ENCODE measurements at places on chromosomes 12 and 14.

GRCh38 chr12:68530965-68531364 is 79.7 kb upstream of the RAP1B start:
- no peak for DNase-seq

DNA sequence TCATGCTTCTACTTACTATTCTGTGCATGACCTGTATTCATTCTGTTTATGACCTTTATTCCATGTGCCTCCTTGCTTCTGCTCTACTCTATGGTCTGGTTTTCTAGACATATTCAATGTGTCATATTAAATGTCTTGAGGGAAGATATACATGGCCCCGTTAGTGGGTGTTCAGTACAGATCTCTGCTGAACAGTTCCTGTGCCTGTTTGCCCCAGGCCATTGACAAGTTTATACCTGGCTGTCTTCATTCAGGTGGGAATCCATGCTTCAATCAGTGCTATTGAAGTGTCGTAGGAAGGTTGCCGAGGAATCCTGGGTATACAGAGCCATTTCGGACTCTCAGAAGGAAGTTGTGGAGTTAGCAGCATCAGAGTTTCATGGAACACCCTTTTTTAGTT is 7.4 kb upstream of the PPFIBP1 start:
- no peak for DNase-seq

GRCh38 chr12:130068741-130069140 is 93.5 kb upstream of the FZD10 start:
- DNase-seq, result no peak

DNA sequence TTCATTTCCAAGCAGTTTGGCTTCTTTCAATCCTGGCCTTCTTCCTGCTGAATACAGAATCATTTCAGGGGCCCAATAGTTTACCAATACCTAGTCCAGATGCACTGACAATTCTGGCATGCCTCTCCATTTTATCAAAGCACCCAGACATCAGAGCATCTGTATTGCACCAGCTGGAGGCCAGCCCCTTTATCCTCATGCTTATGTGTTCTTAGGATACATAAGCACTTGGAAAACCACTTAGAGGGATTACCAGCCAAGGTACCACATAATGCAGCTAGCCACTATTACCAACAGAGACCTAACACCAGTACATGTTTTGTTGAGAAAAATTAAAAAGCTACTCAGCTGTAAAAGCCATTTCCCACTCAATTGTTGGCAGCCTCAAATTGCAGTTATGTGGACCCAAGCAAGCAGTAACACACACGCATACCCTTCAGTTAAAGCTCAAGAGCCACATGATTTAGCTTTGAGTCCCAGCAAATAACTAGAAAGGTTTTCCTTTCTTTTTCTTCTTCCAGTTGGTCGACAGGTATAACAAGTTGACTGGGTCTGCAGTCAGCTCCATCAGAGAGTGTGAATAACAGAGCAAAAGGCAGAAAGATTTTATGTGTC is 263.8 kb downstream of the DIO2 start:
- no peak for DNase-seq

- DNase-seq, result no peak
Observed at GRCh38 chr14:36315159-36315853, 5.1 kb downstream of the MBIP start.

DNA sequence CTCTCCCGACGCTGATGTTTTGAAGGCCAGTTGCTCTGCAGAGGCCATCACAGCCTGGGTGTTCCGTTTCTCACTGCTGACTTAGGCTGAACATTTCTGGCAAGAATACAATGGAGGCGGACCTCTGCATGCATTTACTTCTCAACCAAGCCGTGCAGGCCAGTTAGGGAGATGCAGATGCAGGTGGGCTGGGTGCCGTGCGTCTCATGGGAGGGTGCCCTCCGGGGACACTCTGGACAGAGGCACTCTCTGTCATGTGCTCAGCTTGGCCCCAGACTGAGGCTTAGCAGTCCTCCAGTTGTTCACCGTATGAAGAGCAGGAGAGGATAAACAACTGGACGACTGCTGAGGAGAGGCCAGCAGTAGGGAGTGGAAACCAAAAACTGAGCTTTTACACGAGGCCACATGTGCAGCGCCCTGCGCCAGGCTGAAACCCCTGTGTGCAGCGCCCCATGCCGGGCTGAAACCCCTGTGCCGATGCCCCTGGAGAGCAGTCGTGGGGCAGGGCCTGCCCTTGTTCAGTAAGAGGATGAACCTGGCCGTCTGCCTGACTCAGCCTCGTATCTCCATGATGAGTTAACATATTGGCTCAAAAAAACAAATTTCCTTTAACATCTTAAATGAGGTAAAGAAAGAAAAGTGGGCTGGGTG is 32.3 kb downstream of the DDX51 start:
- no peak for DNase-seq

DNA sequence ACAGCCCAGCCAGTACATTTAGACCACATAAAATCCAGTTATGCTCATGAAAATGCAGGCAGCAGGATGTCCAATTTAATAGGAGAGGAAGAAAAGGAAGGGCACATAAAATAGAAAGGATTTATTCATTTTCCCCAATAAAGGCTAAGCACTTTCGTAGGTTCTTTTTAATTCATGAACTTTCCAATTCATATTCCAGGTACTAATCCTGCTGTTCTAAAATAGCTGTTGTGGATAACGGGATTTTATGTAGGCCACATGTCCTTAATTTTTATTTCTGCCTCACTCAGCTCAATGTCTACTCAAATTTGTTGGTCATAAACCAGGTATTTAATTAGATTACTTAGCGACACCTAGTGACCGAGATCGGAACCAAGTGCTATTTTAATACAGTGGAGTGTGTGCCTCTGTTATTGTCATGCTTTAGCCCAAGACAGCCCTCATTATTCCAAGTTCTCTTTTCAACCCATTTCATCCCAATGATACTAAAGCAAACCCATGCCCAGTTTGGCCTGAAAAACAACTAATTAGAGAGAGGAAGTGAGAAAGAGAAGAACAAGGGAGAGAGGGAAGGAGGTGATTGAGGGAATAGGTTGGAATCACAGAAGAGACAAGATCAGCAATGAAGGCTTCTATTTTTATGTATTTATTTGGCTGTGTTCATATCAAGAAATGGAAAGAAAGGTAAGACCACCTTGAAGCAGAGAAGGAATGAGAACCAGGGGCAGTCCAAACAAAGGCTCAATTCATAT is 45.9 kb upstream of the IFNG-AS1 start:
- DNase-seq, result peak; percentile 46

DNA sequence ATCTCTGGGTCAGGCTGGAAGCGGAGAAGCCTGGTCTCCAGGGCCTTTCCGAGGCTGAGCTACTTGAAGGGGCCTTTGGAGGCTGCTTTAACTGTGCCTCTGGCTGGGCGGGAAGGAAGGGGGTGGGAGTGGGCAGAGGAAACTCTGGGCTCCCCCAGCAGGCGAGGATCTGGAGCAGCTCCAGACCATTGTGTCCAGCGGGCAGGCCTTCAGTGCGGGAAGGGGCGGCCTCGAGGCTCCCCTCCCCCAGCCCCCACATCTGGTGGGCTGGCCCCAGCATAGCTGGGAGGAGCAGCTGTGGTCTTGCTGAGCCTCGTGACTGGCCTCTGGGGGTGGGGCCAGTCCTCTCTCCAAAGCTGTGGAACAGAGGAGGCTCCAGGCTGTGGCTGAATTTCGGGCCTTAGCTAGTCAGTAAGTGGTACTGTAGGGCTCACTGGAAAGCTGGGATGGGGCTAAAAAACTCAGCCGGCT is 3.4 kb downstream of the TAMALIN start:
- DNase-seq, result no peak

GRCh38 chr14:37150414-37150813 is 22.0 kb downstream of the SLC25A21 start:
- DNase-seq, result no peak

- DNase-seq, result no peak
Observed at GRCh38 chr12:31837913-31838312, 109.1 kb upstream of the AMN1 start.

DNA sequence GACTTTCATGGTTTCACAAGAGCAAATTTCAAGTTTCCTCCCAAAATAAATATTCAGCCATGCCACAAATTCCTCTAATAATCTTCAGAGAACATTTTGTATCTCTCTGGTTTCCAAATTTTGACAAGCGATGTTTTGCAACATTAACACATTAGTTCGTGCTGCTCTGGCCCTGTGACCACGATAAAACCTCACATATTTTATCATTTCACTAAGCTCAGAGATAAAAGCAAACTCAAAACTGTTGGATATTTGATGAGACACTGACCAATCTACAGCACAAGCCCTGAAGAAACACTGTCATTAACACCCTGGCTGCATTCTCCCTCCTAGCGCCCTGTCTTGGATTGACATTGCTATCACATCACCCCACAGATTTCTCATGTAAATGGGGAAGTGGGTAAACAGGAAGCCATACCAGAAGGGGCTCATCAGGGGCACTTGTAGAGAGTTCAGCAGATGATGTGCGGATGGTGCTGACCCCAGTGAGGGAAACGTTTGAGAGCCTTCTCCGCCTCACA is 264.3 kb downstream of the PRKD1 start:
- no peak for DNase-seq

- DNase-seq, result no peak
Observed at GRCh38 chr12:57603815-57604453, 690 bp upstream of the DTX3 start.

DNA sequence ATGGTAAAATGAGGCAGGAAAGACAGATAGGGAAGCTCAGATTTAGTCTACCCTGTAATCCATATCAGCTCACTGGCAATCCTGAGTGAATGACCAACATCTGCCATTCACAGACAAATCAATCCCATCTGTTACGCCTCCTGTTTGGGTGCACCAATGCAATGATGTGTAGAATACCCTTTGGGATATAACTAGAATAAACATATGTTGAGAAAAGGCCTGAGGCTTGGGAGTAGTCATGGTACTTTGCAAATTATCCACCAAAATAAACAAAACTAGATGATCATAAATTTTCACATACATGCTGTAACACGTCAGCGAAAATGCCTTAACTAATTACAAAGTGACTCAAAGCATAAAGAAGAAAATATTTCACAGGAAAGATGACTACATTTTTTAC is 78.8 kb downstream of the KCNC2 start:
- DNase-seq, result no peak

GRCh38 chr12:16118586-16118985 is 158.9 kb downstream of the SLC15A5 start:
- DNase-seq, result no peak

GRCh38 chr14:101444116-101444515 is 117.2 kb upstream of the DIO3 start:
- DNase-seq, result no peak

- no peak for DNase-seq
Observed at GRCh38 chr14:73465823-73466532, 7.6 kb upstream of the NUMB start.

DNA sequence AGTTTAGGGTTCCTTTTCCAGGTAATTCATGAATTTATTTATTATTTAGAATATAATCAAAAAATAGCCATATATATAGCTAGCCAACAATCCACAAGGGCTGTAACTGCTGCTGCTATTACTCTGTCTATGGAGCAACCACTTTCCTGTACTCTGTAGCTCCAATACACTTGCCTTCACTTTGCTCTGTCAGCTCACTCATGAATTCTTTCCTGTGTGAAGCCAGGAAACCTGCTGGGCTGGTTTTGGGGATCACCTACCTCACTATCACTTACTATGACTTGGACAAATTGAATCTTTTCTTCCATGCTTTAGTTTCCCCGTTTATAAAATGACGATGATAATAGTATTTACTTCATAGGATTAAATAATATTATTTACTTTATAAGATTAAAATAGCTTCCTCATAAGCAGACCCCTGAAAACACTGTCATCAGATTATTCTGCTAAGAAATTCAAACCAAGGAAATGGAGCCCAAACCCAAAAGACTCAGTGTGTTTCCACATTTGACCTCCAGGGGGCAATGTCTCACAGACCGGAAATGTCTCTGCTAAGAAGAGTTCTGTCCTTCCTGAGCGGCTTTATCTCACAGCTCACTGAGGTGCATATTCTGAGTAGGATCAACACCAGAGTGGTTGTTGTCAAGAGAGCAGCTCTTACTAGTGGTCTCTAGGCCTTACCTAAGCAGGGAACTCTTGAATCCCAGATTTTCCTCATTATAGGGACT is 457.1 kb downstream of the DAD1 start:
- DNase-seq, result no peak

- no peak for DNase-seq
Observed at GRCh38 chr12:1576410-1577241, 17.8 kb downstream of the FBXL14 start.

- no peak for DNase-seq
Observed at GRCh38 chr14:41549821-41550607, 56.7 kb upstream of the LRFN5 start.

- no peak for DNase-seq
Observed at GRCh38 chr14:62003701-62004100, 241.5 kb downstream of the SNAPC1 start.

DNA sequence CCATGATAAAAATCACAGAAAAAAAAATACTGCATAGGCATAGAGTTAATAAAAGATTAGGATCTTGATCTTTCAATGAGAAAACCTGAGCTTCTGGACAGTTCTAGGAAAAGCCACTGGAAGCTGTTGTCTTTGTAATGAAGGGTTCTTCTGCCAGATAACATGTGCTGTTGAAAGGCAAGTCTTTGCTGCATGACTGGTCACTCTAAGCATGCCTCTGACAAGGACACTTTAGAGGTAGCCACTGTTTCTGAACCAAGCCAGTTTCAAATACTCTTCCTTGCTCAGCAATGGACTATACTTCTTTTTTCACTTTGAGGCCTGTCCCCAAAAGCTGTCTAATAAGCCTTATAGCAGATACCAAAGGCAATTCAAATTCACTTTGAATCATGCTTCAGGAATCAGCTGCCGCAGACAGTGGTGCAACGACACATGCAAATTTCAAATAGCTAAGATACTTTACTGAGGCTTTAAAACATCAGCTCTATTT is 70.2 kb downstream of the BTG1 start:
- DNase-seq, result no peak

- DNase-seq, result no peak
Observed at GRCh38 chr14:92351750-92352149, 28.8 kb downstream of the SLC24A4 start.

DNA sequence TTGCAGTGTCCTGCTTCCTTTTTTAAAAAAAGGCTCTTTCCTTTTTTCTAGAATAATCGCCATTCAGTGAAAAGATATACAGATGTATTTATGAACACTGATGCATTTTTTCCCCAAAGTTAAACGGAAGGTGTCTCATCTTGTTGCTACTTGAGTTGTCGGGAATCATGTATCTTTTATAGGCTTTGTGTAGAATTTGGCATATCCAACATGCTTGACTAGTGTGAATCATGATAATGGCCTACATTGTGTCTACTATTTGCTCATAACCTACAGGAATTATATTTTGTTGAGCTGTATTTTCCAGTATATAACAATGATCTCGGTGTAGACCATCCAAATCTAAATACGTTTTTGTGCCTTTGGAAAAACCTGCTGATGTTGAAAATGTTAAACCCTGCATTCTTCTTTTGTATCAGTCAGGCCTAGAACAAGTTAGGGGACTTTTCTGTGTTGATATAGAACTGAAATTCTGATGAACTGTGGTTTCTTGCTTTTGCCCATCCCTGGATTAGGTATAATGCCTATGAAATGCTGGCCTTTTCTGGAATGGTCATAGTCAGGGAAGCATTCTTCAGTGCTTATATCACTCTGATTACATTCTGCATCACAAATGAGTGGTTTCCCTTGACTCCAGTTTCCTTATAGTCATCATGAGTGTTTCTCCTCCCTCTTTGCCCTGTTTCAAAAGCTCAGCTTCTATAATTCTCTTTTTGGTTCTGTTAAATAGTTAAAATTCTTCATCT is 10.8 kb downstream of the BMAL2 start:
- no peak for DNase-seq

Data from effector memory CD4-positive, alpha-beta T cell (primary cell).